ENCODE measurements at places on chromosomes 12 and 14.

DNA sequence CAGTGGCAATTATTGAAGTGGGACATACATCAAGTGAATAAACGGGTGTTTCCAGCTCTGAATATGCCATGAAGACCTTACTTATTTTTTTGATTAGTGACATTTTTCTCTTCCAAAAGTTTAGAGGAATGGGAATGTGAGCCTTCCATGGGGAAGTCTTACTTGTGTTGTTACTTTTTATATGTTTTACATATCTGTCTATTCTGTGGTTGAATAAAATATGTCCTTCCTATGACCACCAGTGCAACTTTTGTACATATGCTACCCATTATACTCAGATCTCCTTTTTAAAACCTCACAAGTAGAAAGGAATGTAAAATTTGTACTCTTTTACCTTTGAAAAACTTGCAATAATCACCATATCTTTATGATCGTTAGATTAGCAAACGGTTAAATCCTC lies 132.7 kb downstream of the MSRB3 start:
- no peak for DNase-seq

- no peak for DNase-seq
Observed at GRCh38 chr14:54487771-54488170, 1.0 kb downstream of the GMFB start.

DNA sequence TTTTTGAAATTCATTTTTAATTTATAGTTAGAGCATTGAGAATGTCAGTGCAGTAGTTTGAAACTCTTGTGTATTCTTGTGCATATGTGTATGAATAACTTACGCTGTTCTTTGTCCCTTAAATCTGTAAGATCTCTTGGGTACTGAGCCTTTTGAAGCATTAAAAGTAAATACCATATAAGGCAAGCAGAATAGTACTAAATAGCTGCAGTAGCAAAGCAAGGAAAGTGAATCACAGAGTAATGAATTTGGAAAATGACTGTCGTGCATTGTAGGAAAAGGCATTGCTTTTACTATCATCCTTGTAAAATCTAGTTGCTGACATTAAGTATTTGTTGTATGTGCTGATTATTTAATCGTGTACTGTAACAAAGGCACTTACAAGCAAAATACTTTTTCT lies 12.1 kb downstream of the CNOT2 start:
- no peak for DNase-seq

GRCh38 chr12:117034701-117035151 lies 64.5 kb downstream of the TESC start:
- DNase-seq: no peak

GRCh38 chr14:28373721-28374120 lies 392.9 kb upstream of the FOXG1 start:
- no peak for DNase-seq

GRCh38 chr12:25769082-25769945 lies 189.2 kb upstream of the RASSF8 start:
- no peak for DNase-seq

Data from activated CD4-positive, alpha-beta T cell treated with anti-CD3 and anti-CD28 coated beads for 4 hours (primary cell).